Stimulated activated CD4-positive, alpha-beta T cell treated with anti-CD3 and anti-CD28 coated beads, Interleukin-1b, Interleukin-23, amount 100 ng/mL, for 1 hour (primary cell): ENCODE measurements at places on chromosomes 2 and 18.

DNA sequence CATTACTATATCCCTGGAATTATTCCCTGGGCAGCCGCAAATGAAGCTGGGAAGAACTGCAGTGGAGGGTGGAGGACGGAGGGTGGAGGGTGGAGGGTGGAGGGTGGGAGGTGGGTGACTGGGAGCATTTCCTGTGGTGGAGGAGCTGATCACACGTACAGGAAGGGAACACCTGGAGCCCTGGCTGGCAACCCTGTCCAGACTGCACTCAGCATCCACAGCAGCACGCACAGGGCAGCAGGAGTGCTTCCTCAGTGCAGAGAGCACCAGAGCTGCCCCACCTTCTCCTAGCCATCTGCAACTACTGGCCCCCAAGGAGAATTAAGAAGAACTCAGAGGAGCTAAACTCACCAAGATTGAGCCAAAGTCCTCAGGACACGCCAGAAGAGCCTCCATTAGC lies 249.9 kb downstream of the EIPR1 start:
- DNase-seq: no peak

GRCh38 chr2:98901702-98902101 lies 34.3 kb downstream of the CRACDL start:
- no peak for DNase-seq

DNA sequence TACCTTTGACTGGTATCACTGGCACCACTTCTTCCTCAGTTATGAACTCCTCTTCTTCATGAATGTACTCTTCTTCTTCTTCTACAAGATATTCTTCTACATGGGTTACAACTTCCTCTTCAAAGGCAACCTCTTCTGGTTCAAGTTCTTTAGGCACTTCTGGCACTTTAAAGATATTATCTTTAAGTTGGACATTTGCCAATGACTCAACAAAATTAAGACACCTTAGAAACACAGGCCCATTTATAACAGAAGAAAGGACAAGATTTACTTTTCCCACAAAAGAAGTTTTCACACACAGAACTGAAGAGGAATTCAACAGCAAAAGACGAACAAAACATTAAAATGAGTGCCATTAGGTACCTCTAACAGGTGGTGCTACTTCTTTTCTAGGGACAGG lies 127.3 kb downstream of the TTN start:
- no peak for DNase-seq

DNA sequence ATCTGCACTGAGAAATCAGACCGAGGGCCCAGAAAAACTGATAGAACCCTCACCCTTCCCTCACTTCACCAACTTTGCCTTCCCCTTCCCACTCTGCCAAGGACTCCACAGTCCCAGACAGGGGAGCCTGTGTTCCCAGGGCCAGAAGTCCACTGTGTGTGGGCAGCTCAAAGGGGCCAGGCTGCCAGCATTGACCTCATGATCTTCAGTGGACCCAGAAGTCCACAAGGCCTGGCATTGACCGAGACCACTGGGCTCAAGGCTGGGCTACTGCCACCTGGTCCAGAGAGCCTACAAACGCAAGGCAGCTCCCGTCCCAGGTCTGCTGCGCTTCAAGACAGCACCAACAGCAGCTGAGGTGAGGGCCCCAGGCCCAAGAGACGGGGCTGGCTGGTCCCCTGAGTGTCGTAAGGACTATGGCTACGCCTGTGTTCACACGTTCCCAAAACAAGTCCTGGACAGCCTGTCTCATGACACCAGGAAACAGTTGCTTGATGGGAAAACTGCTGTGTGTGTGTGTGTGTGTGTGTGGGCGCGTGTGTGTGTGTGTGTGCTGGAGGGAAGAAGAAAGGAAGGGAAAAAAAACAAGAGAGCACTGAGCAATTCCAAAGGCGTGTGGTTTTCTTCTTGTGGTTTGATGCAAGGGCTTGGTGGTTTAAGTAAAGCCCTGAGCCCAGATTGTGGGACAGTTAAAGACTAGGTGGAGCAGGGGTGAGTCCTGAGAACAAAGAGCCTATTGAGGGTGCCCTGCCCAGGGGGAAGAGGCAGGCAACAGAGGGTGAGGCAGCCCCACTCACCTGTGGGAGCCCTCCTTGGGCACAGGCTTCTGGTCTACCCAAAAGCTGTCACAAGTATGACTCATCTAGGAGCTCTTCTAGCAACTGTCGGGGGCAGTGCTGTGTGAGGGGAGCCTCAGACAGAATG lies 46.6 kb upstream of the ZBTB7C start:
- no peak for DNase-seq

- no peak for DNase-seq
These were observed 101.1 kb downstream of the EML6 start for GRCh38 chr2:54824567-54824966.

DNA sequence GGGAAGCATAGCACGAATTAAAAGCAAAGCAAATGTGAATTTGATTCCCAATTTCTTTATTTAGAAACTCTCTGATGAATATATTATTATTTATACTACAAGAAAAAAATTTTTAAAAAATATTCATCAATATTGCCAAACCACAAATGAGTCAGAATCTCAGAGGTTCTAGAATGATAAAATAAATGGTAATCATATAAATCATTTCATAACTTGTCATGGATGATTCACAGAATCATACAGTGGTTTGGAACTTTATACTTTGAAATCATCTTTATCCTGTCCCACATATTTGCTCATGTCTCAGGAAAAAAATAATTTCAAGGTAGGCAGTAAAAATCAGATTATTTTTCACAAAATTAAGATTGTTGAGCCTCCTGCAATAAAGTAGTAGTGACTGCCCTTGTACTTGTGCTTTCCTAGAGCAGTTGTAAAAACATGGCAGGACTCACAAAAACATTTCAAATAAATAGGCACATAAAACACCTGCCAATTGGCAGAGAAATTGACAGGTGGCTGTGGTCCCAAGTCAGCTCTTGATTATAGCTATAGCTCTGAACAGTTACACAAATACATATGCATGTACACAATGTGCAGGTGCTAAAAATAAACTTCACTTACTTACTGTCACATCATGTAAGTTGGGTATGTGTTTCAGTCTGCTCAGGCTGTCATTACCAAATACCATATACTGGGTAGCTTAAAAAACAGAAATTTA lies 273.9 kb upstream of the SESTD1 start:
- DNase-seq: no peak

- DNase-seq: no peak
These were observed 830 bp downstream of the DNER start for GRCh38 chr2:229713371-229714079.

DNA sequence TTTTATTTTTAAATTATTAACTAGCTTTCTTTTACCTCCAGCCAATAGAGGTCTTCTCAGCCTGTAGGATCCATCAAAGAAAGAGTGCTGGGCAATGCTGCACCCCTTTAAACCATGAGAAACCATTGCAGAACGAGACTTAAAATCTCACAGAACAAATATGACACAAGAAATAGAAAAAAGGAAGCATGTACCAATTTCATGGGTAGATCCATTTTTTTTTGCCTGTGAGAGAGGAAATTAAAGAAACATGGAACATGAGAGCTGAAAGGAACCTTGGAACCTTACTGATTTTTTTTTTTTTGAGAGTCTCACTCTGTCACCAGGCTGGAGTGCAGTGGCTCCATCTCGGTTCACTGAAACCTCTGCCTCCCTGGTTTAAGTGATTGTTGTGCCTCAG lies 14.0 kb downstream of the HRH4 start:
- DNase-seq: no peak

GRCh38 chr18:23521907-23522306 lies 18.6 kb downstream of the RMC1 start:
- DNase-seq: no peak

DNA sequence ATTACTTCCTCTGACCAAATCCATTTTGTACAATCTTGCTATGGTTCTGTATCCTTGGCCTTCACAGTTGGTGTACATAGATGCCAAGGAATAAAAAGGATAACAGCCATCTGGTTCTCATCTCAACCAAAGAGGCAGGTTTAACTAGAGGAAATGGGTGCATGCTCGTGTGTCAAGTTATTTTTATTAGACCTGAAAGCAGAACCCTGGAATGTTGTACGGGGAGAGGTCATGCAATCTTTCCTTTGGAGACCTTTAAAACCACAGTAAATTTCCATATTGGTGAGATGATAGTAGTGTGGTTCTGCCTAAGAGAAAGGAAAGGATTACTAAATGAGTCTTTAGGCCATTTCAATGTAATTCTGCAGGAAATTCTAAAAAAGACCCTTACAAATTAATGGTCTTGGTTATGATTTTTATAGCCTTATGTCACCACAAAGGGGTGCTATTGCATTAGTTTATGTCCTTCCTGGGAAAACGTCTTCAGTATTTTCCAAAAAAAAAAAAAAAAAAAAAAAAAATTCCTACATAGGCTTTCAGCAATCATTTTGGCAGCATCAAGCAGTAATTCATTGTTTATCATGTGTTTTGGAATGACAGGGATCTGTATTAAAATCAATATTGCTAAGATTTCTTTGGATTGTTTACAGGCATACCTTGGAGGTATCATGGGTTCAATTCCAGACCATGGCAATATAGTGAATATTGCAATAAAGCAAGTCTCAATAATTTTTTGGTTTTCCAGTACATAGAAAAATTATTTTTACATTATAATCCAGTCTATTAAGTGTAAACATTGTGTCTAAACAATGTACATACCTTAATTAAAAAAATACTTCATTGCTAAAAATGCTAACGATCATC lies 270.8 kb downstream of the NYAP2 start:
- DNase-seq: no peak

DNA sequence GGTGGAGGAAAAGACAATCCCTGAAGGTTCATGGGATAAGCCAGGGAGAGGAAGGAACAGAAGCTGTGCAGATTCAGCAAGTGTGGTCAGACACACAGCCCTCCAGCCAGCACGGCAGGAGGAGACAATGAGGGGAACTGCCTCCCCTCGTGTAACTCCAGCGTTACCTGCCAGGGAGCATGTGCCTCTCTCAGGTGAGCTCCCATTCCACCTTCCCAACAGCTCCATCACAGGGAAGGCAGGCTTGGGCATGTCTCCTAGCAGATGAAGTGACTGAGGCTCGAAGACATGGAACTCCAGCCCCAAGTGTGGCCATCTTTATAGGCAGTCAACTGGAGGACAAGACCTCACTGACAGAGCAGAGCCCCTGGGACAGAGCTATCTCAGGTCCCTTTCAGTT lies 47.4 kb downstream of the ZBTB7C start:
- no peak for DNase-seq

DNA sequence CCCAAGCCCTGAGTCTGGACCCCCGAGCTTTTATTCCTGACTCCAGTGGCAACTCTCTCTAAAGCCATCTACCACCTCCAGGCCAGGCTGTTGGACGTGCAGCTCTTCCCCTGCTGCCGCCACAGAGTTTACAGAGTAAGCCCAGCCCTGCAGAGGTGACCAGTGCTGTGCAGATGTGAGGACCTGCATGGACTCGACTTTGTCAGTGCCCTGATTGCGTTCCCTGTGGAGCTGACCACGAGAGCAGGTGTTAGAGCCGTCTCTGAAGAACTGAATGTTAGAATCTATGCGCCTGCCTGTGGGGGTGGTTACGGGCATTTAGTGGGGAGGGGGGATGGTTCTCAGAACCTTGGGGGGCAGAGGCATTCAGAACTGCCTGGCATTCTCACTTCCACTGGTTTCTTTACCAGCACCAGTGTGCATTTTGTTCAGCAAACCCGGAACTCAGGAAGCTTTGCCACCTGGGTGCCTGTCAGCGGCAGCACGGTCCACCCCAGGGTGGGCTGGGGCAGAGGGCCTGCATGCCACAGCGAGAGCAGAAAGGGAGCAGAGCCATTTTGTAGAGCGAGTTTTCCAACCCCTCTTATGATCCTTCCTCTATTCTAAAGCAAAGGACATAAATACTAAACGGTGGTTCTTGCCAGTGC lies 137.9 kb downstream of the KLHL29 start:
- no peak for DNase-seq

DNA sequence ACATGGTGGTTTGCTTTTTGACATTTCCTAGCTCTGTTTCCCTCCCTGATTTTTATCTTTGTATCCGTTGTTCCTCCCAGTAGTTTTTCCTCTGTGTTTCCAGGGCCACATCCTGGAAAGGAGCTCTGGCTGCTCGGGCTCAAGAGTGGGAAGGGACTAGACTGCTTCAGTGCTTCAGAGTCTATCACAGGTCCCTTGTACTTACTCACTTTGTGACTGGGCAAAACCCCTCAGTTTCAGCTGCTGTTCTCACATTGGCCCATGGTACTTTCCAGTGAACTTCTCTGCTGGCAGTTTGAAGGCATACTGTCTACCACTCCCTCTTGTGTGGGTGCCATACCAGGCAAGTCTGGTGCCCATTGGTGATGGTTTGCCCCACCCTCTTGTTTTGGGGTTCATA lies 7.5 kb upstream of the STAMBP start:
- no peak for DNase-seq

GRCh38 chr18:69626643-69627242 lies 226.1 kb downstream of the DOK6 start:
- no peak for DNase-seq

GRCh38 chr2:72956936-72957335 lies 39.6 kb downstream of the EMX1 start:
- no peak for DNase-seq

DNA sequence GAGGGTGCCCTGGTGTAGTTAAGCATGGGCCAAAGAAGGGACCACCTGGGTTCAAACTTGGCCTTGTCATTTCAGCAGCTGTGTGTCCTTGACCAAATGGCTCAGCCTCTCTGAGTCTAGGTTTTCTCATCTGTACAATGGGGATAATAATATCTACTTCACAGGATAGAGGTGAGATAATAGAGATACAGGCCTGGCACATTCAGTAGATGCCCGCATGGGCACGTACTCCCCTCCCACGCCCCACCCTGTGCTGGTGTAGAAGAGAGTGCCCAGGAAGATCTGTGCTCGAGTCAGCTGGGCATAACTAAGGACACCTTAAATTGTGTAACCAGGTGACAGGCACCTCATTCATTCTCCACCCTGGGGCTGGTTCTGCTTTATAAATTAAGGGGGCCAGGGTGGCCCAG lies 8.4 kb upstream of the TMEM185B start:
- no peak for DNase-seq
